ENCODE measurements at places on chromosomes 6 and 20.

GRCh38 chr6:138455746-138456400, 43.4 kb downstream of the NHSL1 start:
- DNase-seq = no peak

- DNase-seq = no peak
Measured at GRCh38 chr20:1813101-1813529, 82.1 kb upstream of the SIRPA start.

DNA sequence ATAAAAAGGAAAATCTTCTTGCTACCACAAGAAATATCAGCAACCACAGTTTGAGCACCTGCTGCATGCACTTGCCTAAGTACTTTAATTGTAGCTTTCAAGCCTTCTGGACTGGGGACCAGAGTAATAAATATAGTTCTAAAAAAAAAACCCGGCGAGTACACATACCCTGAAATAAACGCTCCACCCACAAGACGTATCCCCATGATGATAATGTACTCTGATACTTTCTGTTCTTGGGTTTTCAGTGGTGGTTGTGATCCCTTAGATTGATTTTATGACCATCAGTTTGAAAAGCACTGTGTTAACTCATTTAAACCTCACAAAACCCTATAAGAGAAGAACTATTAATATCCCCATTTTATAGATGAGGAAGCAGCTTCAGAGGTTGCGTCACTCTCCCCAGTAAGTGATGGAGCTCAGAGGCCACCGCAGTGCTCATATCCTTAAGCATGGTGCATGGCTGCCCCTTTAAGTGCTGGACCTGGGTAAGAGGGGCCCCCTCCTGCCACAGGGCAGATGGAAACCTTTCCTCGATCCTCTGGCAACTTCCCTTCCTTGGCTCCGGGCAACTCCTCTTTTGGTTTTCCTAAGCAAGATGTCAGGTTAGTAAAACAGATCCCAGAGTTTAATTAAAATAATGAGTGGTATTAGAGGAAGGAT, 67.3 kb downstream of the KCNB1 start:
- DNase-seq = no peak

GRCh38 chr6:96522465-96523009, 931 bp downstream of the UFL1 start:
- DNase-seq = no peak

GRCh38 chr6:1423578-1423977, 34.2 kb downstream of the FOXF2 start:
- DNase-seq = no peak

GRCh38 chr6:35781290-35781689, 471 bp downstream of the CLPSL1 start:
- no peak for DNase-seq

Data from inflammatory macrophage treated with lipopolysaccharide for 1 hour (primary cell).